ENCODE measurements at places on chromosomes 13 and 19. TPM values are rescaled to one million over a fixed set of nuclear protein-coding genes. Genes with fewer than 3 reads are reported as not detected.

HCST gene
- total RNA-seq: not detected

SYNE4 gene
- total RNA-seq: 1.2 TPM

PINLYP gene
- 5.3 TPM for total RNA-seq

DENND1C gene
- total RNA-seq: not detected

Measured in epithelial cell of alveolus of lung (primary cell).